ENCODE measurements at places on chromosomes 12 and 14.
A peak's percentile ranks its signal among the peaks of the same experiment; 100 is the strongest.

DNA sequence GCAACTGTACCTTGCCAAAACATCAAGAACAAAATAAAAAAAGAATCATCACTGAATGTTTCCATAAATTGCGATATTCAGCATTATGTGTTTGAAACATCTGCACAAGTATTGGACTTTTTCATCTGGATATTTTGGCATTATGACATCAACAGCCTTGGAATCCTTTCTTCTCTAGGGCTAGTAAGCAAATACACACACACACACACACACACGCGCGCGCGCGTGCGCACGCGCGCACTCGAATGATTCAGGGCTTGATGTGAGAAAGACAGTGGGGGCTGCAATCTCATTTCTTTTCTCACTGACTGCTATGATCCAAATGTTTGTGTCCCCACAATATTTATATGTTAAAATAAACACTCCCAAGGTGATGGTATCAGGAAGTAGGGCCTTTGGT lies 90.0 kb upstream of the SLC38A4 start:
- DNase-seq, result no peak

- no peak for DNase-seq
Observed at GRCh38 chr14:95523051-95523814, 6.8 kb upstream of the SYNE3 start.

DNA sequence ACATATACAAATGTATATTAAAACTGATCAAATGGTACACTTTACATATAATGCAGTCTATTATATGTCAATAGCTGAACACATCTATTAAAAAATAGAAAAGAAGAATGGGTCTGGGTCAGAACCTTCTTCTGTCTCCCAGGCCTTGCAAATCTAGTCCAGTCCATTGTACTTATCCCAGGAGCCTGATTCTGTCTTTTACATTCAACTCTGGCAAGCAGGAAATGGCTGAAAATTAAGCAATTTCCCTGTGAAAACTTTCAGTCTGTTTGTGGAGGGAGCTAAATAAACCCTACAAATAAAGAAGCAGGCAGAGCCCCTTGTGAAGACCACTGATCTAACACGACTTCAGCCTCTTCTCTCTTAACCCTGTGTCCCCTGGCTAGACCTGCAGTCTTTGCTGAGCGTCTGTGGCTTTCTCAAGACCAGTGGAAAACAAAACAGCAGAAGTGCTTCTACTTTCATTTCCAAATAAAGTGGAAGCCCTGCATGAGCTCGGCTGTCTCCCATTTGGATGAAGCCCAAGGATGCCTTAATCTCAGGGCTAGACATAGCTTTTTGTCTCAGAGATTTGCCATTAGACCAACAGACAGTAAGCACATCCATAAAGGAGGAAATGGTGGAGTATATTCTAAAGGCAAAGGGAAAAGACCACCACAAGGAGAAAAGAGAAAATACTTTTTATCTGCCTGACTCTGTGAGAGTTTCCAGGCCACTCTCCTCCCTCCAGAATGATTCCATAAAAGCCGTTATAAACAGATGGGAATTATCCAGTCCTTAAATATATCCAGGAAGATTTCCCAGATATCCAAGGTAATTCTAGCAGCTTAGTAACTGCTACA lies 48.2 kb downstream of the CRACR2A start:
- DNase-seq, result no peak

DNA sequence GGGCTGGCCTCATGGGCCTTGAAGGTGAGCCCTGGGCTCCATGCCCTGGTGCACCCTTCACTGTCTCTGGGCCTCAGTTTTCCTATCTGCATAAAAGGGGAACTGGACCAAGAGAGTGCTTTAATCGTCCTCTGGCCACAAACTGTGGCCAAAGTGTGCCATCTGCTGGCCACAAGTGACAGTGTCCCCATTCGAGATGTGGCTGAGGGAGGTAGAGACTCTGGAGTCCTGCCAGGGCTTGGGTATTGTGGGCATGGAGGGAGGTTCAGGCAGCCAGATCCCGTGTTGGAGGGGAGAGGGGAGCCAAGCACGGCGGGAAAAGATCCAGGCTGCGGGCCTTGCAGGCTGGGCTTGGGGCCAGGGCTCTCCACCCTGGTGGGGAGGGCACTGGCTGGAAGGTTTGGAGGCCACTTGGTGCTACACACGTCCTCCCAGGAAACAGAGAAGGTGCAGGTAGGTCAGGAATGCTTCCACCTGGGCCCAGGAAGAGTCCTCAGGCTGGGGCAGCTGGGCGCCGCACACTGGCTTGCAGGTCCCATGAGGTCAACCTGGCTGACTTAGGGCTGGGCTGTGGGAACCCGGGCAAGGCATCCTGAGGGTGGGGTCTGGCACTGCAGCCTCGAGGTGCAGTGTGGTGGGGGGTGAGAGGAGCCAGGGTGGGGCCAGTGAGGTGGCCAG lies 7.3 kb upstream of the KIF26A start:
- no peak for DNase-seq

DNA sequence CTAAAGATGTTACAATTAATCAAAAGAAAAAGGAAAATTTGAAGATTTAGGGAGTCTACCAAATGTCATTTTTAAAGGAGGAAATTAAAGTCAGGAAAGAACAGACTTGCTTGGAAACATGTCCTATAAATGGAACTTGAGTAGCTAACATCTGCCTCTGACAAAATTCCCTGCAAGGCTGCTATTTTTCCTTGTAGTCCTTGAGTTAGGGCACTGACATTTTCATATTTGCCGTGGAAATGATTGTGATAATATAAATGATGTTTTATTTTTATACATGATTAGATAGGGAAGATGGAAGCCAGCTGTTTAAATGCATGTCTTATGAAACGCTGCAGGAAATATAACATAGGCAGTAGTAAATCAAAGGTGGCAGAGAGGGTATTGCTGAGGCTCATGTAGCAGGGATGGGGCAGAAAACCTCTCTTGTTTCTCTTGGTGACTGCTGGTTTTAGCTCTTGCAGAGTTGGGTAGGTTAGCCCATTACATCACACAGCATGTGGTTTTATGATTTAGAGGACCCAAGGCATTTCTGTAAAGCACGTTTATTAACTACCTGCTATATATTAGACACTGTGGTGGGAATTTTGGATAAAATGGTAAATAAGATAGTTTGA lies 21.7 kb downstream of the NUBPL start:
- no peak for DNase-seq

GRCh38 chr12:29582146-29582545 lies 84.7 kb upstream of the OVCH1 start:
- DNase-seq, result no peak

DNA sequence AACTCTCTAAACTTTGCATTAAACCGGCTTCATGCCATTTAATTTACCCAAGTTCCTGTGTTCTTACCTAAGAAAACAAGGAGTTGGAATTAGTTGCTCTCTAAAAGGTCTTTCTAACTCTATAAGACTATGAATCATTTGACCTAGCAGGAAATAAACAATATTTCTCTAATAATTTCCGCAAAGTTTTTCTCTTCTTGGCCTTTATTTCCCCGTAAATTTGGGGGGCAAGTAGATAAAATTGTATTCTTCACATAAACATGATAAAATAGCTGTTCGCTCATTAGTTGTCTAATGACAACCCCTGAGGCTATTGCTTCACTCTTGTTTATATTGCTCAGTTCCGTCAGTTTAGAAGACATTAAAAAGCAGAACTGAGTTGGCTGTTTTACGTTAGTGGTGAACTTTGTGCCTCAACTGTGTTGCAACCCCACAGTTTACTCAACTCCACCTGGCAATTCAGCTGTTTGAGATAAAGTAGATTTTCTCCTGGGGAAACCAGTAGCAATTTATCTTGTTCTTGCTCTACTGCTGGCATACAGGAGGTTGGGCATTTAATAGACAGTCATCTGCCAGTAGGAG lies 74.7 kb downstream of the BTG1 start:
- DNase-seq, result no peak

DNA sequence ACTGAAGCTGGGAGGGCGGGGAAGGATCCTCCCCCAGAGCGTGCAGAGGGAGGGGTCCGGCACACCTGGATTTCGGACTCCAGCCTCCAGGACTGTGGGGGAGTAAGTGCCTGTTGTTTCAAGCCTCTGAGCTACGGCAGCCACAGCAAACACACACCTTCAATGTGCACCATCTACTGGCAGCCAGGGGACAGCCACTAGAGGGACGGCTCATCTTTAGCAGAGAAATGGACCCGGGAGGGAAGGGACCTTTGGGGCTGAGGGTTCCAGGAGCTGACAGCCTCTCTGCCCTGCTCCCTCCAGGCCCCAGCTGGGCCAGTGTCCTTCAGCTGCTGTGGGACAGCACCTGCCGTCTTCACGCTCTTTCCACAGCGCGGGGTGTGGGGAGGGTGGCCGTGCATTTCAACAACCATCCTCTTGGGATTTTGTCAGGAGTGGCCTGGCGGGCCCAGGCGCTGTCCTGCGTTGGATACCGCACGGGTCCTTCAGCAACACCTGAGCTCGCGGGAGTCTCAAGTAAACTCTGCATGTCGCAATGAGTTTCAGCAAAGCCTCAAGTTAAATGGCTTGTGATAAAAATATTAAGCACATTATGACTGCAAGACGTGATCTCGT lies 209.2 kb upstream of the C14orf180 start:
- no peak for DNase-seq

- no peak for DNase-seq
Observed at GRCh38 chr12:76539727-76540126, 19.8 kb downstream of the OSBPL8 start.

DNA sequence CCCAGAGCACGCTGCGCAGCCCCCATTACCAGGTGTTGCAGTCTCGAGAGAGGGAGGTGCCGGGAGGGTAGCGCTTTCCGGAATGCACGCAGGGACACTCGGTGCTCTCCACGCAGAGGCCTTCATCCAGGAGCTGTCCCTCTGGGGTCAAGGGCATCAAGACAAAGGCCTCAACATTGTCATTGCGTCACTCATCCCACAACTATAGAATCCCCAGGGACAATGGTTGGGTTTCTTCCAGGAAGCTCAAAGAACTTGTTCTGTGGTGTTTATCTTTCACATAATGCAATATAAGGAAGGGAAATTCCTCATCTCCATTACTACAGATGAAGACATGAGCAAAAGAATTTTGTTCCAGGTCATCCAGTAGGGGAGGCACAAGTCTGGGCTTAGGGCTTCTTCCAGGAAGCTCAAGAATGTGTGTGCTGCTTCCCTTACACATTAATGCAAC lies 52.1 kb downstream of the VWF start:
- no peak for DNase-seq

GRCh38 chr12:132966676-132967415 lies 10.7 kb upstream of the ZNF605 start:
- no peak for DNase-seq

DNA sequence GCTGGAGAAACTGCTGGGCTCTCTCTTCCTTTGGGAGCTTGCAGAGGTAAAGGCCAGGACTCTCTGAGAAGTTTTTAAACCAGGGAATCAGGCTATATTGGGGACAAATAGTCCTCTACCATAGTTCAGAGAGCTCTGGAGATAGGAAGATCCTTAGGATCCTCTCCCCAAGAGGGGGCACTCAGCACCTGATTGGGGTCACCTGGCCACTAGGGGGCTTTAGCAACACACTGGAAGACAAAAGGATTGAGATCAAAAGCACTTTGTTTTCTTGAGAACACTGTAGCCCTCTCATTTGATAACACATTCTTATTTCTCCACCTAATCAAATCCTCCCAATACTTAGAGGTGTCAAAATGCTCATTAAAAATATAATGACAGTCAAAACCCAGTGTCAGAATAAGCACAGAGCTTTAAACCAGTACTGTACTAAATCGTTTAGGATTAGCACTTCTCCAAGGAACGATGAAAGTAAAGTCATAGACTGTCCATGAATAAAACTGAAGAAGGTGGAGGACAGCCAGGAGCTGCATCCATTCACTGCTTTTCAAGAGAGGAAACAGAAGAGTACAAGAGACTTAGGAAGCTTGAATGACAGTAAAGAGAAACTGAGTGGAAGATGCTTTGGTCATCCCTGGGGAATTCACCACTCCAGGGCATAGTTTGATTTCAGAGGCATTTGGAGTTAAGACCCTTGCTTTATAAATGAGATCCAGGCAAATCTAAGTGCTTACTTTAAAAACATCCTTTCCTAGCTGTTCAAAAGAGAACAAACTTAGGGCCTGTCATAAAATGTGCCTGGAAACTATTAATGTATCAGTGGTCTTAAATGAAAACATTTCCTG lies 26.5 kb downstream of the BMP4 start:
- DNase-seq, result peak; percentile 52

DNA sequence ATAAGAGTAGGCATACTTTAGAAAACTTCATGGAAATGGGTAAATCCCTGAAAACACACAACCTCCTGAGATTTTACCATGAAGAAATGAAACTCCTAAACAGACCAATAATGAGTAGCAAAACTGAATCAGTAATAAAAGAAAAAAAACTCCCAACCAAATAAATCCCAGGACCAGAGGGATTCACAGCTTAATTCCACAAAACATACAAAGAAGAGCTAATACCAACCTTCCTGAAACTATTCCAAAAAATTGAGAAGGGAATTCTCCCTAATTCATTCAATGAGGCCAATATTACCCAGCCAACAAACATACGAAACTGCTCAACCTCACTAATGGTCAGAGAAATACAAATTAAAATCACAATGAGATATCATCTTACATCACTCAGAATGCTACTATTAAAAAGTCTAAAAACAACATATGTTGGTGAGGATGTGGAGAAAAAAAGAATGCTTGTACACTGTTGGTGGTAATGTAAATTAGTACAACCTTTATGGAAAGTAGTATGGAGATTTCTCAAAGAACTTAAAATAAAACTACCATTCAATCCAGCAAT lies 97.3 kb upstream of the ST8SIA1 start:
- no peak for DNase-seq

- no peak for DNase-seq
Observed at GRCh38 chr12:58283553-58283952, 342.2 kb downstream of the ATP23 start.

DNA sequence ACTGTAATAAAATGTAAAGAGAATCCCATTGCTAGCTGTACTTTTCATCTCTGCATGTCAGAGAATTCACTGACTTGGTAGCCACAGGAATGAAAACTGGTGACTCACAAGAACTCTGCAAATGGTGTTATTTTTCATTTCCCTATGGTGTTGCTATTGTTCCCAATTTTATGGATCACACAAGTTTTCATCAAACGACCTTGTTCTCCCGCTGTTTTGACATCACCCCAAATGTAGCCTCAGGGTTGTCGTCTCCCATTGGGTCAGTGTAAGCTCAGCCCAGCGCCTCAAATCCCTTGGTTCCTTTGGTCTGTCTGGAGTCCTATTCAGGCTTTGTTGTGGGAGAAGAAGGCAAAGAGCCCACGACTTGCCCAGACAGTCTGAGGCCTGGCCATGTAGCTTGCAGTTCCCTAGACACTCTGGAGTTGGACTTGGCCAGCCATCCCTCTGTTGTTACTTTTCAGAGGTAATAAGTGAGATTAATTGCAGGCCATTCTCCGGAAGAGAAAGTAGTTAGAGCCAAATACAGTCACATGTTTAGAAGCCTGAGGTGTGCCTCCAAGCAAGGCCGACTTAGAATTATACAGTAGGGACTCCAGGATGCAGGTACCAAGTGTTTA lies 159.2 kb downstream of the TGFB3 start:
- DNase-seq, result no peak

Data from progenitor cell of endocrine pancreas (in vitro differentiated cells).